ENCODE measurements at places on chromosomes 3 and 15.

DNA sequence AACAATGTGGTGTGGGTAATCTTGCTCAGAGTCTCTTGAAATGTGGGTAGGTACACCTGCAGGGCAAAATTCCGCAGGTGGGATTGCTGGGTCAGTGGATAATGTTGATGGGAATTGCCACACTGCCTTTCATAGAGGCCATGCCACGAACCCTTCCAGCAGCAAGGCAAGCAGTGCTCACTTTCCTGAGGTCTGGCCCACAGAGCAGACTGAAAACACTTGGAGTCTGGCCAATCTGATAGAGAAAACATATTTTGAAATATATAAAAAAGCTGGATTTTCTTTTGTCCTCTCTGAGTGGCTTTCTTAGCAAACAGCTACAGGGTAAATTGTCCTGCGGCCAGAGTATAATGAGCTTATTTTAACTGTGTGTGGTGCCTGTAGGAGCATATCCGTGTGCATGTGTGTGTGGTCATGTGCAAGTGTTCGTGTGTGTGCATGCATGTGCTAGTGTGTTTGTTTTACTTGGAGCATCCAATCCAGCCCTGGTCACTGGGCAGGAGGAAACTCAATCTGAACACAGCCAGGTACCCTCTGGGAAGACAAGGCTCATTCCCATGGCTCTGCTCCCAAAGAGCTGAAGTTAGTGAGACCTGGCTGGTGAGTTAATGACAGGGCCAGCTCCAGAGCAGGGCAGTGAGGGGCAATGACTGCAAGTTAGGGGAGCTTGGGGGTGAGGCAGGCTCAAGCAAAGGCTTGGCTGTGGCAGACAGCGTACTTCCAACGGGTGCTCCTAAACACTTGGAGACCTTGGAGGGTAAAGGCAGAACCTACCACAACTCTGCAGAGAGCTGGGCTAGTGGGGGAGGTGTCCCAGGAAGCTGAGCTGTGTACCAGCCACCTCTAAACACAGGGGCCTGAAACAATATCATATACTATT lies 91.3 kb downstream of the PLXNA1 start:
- DNase-seq, result no peak

- DNase-seq, result no peak
Observed at GRCh38 chr3:17055374-17056276, 170.9 kb downstream of the PLCL2 start.

- no peak for DNase-seq
Observed at GRCh38 chr3:143718463-143718862, 129.8 kb downstream of the SLC9A9 start.

DNA sequence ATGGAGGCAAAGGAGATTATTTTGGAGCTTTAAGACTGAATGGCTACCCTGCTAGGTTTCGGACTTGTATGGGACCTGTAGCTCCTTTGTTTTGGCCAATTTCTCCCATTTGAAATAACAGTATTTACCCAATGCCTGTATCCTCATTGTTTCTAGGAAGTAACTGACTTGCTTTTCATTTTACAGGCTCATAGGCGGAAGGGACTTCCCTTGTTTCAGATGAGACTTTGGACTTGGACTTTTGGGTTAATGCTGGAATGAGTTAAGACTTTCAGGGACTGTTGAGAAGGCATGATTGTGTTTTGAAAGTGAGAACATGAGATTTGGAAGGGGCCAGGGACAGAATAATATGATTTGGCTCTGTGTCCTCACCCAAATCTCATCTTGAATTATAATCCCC lies 10.5 kb downstream of the EIF5A2 start:
- no peak for DNase-seq

GRCh38 chr3:41290736-41291135 lies 91.4 kb downstream of the CTNNB1 start:
- no peak for DNase-seq

- DNase-seq, result no peak
Observed at GRCh38 chr15:67792250-67792942, 32.9 kb upstream of the SKOR1 start.

DNA sequence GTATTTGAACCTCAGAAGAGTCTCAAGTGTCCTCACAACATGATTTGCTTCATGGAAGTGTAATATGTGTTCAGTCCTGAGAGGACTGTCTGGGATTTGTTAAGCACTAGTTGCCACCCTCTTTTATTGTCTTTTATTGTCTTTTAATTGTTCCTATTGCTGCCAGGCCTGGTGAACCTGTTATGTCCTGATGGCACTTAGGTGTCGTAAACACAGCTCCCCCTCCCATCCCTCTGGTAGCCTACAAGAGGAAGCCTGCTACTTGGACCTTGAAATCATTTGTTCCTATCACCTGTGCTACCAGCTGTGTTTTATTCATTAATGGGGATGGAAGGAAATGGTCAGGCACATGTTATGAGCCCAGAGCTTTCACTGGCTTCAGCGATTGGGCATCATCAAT lies 19.3 kb downstream of the CCNB2 start:
- no peak for DNase-seq

- DNase-seq, result no peak
Observed at GRCh38 chr3:77362936-77363335, 323.0 kb downstream of the ROBO2 start.

GRCh38 chr3:188108703-188109412 lies 45.1 kb upstream of the LPP start:
- DNase-seq, result no peak

DNA sequence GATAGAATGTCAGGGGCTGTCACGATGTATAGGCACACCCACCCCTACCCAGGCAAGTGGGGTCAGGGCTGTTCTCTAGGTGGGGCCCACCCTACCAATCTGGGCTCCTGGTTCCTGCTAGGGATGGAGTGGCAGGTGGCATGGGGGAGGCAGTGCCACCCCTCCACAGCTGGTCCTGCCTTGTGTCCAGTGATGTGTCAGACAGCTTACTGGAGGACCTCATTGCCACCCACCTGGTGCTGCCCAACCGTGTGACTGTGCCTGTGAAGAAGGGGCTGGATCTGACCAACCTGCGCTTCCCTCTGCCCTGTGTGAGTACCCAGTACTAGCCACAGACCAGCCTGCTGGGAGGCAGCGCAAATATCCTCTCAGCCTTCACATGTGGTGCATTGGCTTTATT lies 27.5 kb downstream of the ESYT3 start:
- DNase-seq, result no peak

DNA sequence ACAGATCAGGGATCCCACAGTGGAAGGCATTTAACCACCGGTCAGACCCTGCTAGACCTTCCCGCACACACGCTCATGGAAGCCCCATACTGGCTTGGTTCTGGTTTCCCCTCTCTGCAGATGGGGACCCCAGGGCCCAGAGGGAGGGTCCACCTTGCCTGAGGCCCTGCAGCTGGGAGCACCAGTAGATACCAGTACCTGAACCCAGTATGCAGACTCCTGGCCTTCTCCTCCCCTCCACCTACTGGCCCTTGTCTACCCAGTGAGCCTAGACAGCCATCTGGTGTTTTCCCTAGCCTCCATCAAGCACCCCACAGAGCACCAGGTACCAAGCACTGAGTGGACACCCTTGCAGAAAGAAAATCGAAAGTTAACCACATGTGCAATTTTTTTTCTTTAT lies 65.1 kb downstream of the MEGF11 start:
- DNase-seq, result no peak

GRCh38 chr15:52172869-52173268 lies 18.3 kb downstream of the GNB5 start:
- no peak for DNase-seq

DNA sequence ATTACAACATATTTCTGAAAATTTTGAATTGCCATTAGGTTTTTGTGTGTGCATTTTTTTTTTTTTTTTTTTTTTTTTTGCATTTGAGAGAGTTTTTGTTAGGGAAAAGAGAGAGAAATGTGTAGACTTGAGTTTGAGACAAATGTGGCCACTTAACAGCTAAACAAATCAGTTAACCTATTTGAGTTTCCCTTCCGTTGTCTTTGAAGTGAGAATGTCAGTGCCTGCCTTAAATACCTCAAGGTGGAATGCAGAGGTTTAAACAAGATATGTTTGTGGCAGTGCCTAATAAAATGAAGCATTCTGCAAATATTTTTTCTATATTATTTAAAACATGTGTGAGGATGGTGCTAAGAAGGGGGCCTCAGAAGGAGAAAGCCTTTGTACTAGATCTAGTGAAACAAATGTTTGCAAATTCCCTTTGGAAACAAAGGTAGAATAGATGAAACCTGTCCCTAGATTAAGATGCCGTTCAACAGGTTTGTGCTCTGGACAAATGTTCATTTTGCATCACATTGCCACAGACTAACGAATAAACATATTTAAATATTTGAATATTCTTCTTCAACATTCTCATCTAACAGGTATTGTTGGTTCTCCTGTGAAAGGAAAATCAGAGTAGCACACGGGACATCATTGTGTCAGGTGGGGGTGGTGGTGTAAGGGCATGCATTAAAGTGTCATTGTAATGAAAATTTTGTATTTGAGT lies 80.7 kb downstream of the SATB1 start:
- no peak for DNase-seq

- no peak for DNase-seq
Observed at GRCh38 chr15:45919806-45920205, 285.0 kb downstream of the SQOR start.

GRCh38 chr15:82768414-82769054 lies 37.3 kb downstream of the FSD2 start:
- DNase-seq, result no peak

GRCh38 chr3:136943436-136943835 lies 14.3 kb upstream of the IL20RB start:
- no peak for DNase-seq

DNA sequence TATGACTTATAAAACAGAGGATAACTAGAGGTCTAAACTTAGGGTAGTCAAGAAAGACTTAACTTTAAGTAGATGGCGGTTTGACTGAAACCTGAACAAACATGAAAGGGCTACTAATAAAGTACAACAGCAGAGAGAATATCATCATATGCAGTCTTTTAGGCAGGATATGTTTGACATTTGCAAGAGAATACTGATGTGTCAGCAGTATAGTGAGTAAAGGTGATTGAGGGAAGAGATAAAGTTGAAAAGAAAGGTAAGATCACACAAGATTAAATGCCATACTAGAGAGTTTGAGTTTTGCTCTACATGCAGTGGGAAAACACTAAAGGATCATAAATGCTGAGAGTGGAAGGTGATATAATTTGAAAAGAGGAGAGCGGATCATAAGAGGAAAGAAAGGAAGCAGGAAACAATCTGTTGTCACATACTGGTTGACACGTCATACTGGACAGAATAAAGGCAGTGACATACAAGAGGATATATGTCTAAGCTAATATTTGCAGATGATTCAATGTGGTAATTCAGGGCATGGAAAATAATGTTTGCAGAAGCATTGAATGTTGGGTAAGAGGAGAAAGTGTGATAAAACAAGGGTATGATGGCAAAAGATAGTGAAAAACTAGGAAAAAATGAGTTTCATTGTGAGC lies 223.0 kb downstream of the EPHA6 start:
- DNase-seq, result no peak

DNA sequence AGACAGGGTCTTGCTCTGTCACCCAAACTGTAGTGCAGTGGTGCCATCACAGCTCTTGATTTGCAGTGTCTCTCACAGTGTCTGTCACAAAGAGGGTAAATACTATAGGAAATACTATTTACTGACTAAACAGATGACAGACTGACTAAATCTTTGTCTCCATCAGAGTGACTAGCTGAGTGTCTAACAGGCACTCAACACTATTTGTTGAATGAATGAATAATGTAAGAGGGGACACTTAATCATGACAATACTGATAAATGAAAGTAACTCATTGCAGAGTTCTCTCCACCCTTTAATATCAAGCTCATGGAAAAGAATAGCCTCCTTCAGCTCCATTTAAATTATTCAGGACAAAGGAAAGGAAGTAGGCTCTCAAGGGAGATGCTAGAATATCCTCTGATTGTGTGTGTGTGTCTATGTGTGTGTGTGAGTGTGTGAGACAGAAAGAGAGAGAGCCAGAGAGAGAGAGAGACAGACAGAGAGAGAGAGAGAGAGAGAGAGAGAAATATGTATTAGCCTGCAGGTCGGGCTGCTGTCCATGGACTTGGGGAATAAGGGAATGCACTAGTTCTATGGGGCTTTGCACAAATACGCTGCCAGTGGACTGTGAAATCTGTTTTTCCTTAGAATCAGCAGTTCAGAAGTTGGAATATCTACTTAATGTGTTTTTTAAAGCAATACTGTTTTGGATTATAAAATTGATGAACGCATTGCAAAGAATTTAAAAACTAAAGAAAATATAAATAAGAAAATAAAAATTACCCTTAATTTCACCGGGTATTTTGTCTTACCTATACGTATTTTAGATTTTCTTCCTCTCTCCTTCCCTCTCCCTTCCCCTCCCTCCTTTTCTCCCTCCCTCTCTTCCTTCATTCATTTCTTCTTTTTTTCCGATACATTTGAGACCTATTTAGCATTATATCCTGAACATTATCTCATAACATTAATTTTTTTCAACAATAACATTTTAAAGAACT lies 132.9 kb upstream of the LRIG1 start:
- DNase-seq, result no peak

DNA sequence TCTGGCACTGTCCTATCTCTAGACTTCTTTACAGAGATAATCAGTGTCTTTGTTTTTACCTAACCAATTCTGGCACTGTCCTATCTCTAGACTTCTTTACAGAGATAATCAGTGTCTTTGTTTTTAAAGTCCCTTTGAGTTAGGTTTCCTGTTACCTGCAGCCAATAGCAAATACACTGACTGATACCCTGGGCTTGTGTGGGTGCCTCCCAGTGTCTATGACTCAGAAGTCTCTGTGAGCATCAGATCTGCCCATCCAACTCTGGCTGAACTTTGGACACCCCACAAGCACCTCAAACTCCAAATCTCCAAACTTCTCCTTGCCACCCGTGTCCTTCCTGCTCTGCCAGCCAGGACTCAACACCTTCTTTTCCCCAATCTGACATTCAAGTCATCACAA lies 30.4 kb downstream of the SLC41A3 start:
- DNase-seq, result no peak

DNA sequence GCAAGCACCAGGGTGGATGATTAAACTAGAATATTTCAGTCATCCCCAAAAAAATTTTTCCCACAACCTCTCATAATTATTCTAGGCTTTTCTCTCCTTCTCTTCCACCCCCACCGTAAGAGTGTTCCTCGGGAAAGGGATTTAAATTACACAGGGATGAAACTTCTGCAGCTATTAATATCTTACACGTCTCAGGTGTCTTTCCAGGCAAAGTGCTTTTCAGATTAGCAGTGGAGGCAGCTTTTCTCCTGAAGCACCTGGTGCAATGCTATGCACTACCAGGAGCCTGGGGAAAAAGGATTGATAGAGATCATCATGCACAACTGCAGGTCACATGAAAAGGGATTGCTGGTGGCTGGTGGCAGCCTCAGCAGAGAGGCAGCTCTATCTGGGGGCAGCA lies 250.4 kb downstream of the NTRK3 start:
- no peak for DNase-seq

- no peak for DNase-seq
Observed at GRCh38 chr15:67506775-67507747, 13.9 kb upstream of the C15orf61 start.

- no peak for DNase-seq
Observed at GRCh38 chr15:41692049-41692448, 31.8 kb downstream of the MGA start.

- no peak for DNase-seq
Observed at GRCh38 chr3:42999632-43000031, 20.5 kb downstream of the GASK1A start.
